HT1080 (cell line): ENCODE measurements at places on chromosomes 1 and 21. TPM values are rescaled to one million over a fixed set of nuclear protein-coding genes. Genes with fewer than 3 reads are reported as not detected.

The KPRP gene
- not detected in 2 replicates for total RNA-seq

The PCSK9 gene
- total RNA-seq: 0.03 and 0.05 TPM in 2 replicates

DNA sequence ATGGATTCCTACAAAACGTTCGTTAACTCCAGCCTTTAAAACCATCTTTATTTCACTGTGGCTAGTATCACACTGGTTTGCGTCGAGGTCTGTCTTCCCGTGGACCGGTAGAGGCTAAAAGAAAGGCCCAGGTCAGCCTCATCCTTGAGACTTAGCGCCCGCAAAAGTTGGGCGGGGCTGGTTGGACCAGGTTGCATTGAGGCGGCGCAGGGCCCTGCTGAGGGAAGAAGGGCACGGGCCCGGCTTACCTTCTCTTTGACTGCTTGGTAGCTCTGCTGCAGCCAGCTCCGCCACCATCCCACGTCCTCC lies 455 bp downstream of the BSDC1 start:
- no peak for DNase-seq

GRCh38 chr1:2258996-2259395 lies 30.9 kb downstream of the SKI start:
- DNase-seq: no peak

DNA sequence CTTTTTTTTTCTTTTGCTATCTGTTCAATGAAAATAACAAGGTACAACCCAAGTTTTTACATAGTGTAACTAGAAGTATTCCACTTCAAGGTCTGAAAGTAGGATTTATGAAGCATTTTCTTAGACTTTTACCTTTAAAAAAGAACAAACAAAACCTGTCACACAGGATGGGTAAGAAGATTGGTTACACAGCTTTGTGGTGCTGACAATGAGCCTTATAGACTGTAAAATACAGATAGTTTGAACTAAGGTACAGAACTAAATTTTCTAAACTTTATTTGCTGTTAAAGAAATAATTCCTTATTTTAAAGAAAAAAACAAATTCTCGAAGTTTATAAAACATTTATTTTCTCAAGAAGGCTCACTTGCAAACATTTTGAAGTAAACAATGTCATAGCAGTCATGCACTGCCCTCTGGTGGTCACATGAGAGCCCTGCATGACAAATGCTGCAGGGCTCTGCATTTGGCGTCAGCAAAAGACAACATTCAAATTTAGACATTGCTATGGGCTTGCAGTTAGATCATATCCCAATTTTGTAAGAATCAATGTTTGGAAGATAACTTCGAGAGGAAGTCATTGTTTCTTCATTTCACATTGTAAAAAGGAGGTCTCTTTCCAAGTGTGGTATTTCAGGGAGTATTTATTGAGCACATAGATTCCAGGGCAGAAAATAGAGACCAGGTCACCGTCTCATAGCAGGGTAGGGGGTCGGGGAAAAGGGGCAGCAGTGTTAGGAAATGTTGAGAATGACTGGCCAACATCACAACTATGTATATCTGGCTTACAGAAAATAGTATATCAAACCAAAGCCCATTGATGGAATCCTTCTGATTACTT lies 115.3 kb upstream of the FMN2 start:
- DNase-seq: peak; percentile 51

- DNase-seq: no peak
Measured at GRCh38 chr1:113859478-113860175, 11.9 kb downstream of the PTPN22 start.

- DNase-seq: peak; percentile 59
Measured at GRCh38 chr1:8239039-8239305, 78.9 kb upstream of the SLC45A1 start.

GRCh38 chr1:214506972-214507431 lies 44.4 kb downstream of the PTPN14 start:
- DNase-seq: no peak

GRCh38 chr1:7641587-7642417 lies 129.3 kb upstream of the VAMP3 start:
- no peak for DNase-seq

DNA sequence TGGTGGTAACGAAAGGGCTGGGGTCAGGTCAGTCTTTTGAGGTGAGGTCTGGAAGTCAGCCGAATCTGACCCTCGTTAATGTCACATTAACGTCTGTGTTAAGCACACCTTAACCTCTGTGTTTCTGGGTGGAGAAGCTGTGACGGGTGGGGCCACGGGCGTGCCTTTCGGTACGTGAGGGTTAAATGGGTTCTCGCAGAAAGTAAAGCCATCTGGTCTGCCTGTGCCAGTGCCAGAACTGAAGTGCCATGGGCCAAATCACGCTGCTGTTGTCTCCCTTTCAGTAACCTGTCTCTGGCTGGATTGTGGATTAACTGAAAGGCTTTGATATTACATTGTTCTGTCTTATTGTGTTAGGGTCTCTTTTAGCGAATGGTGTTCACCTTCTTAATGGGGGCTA lies 14.4 kb downstream of the URB2 start:
- no peak for DNase-seq

DNA sequence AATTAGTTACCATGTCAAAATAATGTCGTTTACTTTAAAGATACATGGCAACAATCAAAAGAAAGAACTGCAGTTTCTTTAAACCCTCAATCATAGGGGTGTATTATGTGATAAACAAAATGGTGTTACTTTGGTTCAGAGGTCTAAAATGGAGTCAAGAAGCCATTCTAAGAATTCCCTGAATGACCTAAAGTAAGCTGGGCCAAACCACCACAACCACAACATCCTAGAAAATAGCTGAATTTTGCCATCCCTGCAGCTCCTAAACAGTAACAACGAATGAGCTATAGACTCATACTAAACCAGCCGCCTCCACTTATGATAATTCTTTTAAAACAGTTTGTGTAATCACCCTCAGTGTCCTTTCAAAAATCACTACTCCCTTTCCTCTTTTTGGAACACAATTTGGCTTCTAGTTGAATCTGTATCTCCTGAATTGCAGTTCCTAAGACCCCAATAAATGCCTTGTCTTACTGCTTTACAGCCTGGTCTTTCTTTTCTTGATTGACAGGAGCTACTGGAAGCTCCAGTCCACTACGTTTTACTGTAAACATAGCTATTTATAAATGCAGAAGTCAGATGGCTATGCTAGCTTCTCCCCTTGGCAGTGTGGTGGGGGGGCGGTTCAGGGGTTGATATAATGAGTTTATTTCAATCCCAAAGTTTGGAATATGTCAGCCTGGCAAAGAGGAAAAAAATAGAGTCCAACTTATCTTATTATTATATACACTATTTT lies 84.3 kb downstream of the PLPPR4 start:
- DNase-seq: no peak
